ENCODE measurements at places on chromosomes 1 and 21.

DNA sequence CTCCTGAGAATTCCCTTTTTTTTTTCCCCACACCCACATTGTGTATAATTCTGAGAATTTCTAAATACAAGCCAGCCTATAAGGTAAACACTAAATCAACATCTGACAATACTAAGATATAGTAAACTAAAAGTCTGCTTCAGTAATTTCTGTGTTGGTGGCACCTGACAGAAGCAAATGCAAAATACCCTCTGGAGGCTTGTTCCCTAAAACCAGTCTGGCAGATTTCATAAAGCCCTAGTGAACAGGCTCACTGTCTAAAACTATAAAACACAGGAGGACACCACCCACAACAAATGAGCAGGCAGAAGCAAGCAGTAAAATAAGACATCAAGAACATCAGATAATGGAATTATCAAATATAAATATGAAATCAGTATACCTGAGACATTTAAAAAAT lies 11.5 kb downstream of the TRIM33 start:
- DNase-seq = no peak

- no peak for DNase-seq
Observed at GRCh38 chr1:230165536-230165935, 98.5 kb downstream of the GALNT2 start.

GRCh38 chr1:183898610-183899009 lies 93.7 kb downstream of the RGL1 start:
- DNase-seq = no peak

DNA sequence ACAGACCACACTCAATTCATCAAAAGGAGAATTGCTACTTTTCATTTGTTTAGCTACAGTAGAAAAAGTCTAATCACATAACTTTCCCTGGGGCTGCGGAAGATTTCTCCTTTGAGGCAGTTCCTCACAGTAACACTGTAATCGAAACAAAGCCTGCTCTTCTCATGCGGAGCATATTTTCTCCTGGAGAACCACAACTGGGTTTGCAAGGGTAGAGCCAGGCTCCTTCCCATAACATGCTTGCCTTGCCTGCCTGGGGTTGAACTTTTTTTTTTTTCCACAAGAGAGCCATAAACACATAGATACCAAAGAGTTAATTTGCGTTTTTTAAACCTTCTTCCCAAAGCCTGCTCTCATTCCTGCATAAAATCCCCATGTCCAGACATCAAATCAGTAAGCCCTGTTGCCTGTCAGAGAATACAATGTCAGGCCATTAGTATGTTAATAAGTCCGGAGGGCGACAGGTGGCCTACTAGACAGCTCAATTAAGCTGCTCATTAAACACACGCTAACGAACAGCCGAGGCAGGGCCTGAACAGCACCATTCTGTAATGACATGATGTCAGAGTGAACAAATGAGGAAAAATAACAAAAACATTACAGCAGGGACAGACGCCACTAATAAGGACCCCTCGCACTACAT lies 107.1 kb upstream of the OLIG2 start:
- no peak for DNase-seq

- no peak for DNase-seq
Observed at GRCh38 chr21:39956586-39956985, 89.3 kb downstream of the PCP4 start.

- DNase-seq = no peak
Observed at GRCh38 chr1:68301471-68302001, 69.2 kb upstream of the WLS start.

DNA sequence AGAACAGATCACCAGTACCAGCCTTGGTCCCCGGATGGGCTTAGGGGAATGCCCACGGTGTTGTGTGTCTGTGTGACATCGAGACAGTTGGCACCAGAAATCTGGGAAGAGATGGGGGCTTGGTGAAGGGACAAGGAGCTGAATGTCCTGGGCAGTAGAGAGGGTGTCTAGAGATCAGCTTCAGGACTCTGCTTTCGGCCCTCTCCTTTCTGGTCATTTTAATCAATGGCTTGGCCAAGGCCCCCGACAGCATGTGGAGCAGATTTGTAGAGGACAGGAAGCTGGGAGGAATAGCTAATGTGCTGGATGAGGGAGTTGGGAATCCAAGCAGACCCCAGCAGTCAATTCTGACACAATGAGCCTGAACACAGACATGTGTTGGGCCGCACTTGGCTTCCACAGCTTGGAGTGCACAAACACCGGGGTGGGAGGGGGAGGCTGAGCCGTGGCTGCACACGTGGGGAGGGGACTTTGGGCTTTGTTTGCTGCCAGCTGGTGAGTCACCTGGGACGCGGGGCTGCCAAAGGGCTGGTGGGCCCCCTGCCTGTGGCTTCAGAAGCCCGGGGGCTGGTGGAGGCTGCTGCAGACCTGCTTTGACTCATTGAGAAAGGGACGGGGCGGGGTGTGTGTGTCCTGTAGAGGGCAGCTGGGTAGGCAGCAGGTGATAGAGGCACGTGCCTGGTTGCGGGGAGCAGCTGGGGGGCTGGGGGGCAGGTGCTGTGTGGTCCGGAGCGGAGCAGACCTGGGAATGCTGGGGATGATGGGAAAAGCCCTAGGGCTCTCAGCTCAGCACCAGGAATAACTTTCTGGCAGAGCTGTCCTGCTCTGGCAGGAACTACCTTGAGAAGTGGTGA lies 20.9 kb downstream of the SLC1A7 start:
- no peak for DNase-seq
